Upper lobe of left lung (tissue), 6 donors: ENCODE measurements at places on chromosomes 3 and 15.

- no peak for DNase-seq
These were observed 968 bp upstream of the TMEM266 start for GRCh38 chr15:76058714-76059319.

DNA sequence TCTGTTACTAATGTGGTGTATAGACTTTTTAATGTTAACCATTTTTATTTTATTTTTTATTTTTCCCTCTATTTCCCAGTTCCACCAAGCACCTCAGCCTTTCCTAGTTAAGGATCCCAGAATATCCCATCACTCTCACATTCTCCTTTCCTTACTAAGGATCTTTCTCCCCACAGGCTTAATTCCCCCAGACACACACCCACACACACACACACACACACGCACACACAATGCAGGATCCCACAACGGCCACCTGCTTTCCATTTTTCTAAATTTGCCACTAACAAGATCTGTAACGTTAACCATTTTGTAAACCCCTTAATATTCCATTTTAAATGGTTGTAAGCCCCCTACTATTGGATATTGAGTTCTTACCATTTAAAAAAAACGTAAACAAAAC, 404.1 kb downstream of the ZIC1 start:
- no peak for DNase-seq

DNA sequence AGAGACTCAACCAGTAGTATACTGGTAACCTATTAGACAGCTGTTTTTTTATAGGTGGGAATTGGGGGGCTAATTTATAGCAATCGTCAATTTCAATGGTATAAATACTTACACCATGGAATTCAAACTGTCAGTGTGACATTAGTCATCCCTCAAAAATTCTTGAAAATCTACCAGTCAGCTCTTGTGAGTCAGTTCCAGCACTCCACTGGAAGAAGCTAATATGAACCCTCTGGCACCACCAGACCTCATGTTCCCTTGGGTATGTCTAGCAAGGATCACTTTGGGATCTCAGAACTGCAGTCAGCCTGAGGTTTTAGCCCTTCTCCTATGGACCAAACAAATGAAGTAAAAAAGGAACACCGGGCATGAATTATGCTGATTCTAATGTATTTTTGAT, 11.8 kb upstream of the UACA start:
- no peak for DNase-seq

DNA sequence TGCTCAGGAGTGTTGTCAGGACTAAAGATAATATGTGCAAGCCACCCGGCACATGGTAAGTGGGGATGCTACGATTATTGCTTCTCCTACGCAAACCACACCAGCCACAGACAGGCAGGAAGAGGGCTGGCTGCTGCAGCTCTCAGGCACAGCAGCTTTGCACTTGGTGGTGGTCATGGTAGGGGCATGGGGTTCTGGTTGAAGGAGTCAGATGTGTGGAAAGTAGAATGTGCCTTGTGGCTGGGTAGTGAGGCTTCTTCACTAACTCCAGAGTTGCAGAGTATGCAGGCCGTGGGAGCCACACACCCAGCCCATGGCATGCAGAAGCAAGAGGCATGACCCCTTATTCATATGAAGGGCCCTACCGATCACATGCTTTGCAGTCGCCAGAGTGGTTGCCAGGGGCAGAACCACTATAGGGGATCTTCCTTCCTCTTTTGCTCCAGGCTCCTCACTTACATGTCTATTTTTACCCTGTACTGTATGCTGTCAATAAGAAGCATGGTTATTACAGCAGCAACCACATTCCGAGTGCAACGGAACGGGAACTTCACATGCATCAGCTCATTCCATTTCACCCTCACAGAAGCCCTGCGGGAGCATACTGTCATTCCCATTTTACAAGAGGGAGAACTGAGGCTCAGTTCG, 59.2 kb upstream of the HERC1 start:
- DNase-seq, result peak; percentile 55
